GM10248 (cell line): ENCODE measurements at places on chromosomes 13 and 19.

DNA sequence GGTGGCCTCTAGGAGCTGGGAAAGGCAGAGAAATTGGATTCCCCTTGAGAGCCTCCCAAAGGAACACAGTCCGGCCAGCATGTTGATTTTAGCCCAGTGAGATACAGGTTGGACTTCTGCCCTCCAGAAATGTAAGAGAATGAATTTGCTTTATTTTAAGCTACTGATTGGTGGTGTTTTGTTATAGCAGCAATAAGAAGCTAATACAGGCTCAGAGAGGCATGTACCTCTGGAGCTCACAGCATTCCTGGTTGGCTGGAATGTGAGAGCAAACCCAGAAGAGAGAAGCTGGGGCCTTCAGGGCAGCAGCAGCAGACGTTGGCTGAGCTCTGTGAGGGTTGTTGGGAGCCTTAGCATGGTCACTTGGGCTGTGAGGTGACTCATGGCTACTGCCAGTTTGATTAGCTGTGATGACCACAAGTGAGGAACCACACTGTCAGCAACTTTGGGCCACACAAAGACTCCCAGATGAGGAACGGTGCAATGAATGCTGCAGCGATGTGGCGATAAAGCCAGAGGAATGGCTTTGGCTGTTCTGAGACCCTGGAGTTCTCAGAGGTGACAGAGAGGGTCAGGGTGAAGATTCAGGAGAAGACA lies 80.1 kb downstream of the CYSLTR2 start:
- DNase-seq: no peak

- no peak for DNase-seq
Measured at GRCh38 chr13:97403893-97404750, 29.8 kb upstream of the RAP2A start.

DNA sequence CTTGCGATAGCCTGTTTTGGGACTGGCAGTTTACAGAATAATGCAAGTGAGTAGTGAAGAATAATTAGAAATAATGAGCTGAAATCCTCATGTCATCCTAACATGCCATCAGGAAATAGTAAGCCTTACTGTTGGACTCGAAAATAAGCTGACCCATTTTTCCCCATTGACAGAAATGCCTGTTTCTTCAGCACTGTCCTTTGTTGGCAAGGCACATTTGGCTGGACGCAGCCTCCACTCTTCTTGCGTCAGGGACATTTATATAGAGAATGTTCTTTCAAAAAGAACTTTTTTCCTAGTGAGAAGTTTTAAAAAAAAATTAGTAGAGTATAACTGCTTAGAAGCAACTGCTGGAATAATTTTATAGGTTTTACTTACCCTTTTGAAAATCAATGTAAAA lies 47.1 kb downstream of the ARHGAP35 start:
- DNase-seq: no peak

- DNase-seq: no peak
Measured at GRCh38 chr13:104831831-104832230, 1703.6 kb downstream of the EFNB2 start.

- no peak for DNase-seq
Measured at GRCh38 chr13:51525567-51526167, 58.6 kb upstream of the WDFY2 start.

DNA sequence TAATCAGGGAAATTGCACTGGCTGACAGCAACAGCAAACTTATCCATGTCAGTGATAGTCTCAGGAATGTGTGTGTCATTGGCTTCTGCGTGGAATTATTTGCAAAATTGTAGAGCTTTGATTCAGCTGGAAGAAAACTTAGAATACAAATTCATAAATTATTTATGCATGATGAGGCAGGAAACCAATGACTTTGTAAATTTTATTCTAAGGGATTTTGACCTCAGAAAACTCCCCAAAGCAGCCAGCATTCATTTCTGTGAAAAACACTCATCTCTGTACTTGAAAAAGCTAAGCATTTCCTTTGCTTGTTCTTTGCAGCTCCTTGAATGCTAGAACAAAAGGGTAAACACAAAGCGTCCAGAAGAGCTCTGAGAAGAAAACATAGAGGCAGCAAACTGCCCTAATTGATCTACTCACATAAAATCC lies 162.4 kb downstream of the DCT start:
- DNase-seq: no peak

DNA sequence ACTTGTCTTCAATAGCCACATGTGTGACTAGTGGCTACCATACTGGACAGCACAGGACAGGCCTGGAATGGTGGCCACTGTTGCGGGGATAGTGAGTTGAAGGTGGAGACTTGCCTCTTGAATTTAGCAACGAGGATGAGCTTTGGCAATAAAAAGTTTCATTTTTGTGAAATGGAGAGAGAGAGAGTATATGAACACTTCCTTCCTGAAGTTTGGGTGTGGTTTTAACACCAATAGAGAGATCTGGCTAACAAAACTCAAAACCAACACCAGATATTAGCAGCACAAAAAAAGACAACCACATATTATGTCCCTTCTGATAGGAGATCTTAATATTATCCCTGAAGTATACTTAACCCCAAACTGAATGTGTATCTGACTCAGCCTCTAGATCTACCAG lies 6.3 kb upstream of the LRFN3 start:
- no peak for DNase-seq

GRCh38 chr13:80666782-80667552 lies 326.0 kb upstream of the SPRY2 start:
- no peak for DNase-seq

DNA sequence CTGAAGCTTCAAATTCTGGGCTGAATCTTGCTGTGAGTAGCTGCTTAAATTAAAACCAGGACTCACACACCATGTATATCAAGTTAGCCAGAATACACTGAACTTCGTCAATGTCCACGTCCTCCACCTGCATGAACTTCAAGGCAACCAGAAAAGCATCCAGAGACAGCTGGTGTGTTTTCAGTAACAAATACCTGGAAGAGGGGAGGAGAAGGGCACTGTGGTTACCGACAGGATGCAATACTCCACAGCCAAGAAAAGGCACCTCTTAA lies 20.4 kb downstream of the PROZ start:
- no peak for DNase-seq

GRCh38 chr13:45305079-45305478 lies 35.9 kb downstream of the TPT1 start:
- DNase-seq: no peak
